Effector CD4-positive, alpha-beta T cell (primary cell): ENCODE measurements at places on chromosomes 1 and 21.

GRCh38 chr1:64046891-64047290, 156.5 kb upstream of the UBE2U start:
- no peak for DNase-seq

DNA sequence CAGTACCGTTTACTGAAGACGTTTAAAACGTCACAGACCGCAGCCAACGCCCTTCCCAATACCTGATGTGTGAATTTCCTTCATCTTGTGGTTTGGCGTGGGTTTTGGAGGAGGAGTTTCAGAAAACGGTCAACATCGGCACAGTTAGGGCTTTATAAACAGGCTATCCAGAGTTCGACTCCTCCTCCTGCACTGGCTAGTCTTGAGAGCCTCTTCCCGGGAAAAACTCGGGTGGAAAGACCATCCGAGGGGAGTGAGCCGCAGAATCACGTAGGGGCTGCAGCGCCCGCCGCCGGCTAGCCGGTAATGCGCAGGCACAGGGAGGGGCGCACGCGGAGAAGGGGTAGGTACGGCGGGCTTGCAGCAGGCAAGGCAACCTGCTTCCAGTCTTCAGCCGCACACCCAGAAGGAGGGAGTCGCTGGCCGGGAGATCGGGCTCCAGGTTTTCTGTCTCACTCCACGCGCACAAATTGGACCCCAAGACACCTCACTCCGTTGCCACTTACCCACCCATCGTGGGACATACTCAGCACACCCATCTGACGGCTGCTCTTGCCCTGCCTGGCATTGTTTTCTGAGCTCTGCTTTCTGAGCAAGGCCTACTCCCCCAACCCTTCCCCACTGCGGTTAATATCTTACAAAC, 25.4 kb downstream of the SLC19A2 start:
- DNase-seq = no peak

GRCh38 chr21:37630872-37631271, 264.3 kb downstream of the DYRK1A start:
- DNase-seq = no peak

DNA sequence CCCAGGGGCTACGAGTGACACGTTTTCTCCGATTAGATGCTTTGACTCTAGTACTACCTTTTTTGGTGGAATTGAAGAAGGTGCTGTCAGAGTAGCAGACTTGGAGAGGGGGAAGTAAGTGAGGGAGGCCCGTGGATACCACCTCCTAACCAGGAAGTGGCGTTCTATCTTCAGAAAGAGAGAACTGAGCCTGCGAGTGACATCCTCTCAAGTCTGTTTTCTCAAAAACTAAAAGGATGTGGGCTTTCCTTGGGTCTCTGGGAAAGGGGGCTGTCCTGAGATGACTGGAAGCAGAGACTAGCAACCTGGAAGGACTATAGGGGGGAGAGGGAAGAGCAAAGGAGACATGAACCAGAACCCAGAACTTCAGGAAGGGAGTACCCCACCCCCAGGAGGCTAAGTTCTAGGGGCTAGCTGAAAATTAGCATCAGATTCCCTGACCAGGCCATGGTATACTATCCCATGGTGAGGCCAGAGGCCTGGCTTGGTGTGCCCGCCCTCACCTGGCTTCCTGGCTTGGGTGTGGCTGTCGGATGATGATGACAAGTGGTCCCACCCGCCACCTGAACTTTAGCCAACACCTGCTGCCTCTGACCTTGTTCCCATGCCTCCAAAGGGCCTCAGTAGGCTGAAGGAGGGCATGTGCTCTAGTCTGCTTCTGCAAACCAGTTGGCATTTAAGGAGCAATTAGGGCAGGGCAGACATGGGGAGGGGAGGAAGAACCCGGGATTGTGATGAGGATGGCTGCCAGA, 49.1 kb downstream of the ATP2B4 start:
- DNase-seq = no peak

GRCh38 chr1:235011599-235012435, 116.8 kb downstream of the TOMM20 start:
- peak; percentile 89 for DNase-seq

- DNase-seq = no peak
Measured at GRCh38 chr1:230144010-230144614, 77.1 kb downstream of the GALNT2 start.

DNA sequence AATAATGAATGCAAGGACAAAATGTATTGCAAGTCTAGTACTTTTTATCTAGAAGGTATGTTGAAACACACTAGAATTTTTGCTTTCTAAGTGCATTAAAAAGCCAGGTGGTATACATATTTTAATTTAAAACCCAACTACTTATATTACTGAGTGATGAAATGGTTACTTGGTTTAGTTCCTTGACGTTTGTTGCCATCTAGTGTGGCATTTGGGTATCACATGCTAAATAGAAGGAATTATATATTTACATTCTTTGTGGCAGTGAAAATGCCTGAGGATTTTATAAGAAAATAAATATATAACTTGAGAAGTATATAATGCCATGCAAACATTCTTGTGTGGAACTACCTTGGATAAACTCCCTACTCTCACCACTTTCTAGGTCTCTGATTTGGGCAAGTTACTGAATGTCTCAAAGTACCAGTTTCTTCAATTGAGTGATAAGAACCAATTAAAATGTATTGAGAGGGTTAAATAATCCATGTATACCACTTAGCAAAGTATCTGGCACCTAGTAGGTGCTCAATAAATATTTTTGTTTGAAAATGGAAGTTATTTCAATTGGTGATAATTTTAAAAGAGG, 69.6 kb downstream of the SDCCAG8 start:
- peak; percentile 12 for DNase-seq

- no peak for DNase-seq
Measured at GRCh38 chr1:84090447-84091245, 53.4 kb upstream of the PRKACB start.

- DNase-seq = no peak
Measured at GRCh38 chr1:165612062-165612461, 19.0 kb upstream of the MGST3 start.

GRCh38 chr1:102853136-102853535, 255.2 kb downstream of the COL11A1 start:
- no peak for DNase-seq

- DNase-seq = no peak
Measured at GRCh38 chr1:211829343-211830054, 1.1 kb downstream of the LPGAT1 start.

- DNase-seq = no peak
Measured at GRCh38 chr1:60470246-60470645, 396.7 kb upstream of the C1orf87 start.

GRCh38 chr1:22163564-22163963, 20.7 kb upstream of the WNT4 start:
- no peak for DNase-seq

- no peak for DNase-seq
Measured at GRCh38 chr1:16969057-16969611, 11.3 kb downstream of the MFAP2 start.

DNA sequence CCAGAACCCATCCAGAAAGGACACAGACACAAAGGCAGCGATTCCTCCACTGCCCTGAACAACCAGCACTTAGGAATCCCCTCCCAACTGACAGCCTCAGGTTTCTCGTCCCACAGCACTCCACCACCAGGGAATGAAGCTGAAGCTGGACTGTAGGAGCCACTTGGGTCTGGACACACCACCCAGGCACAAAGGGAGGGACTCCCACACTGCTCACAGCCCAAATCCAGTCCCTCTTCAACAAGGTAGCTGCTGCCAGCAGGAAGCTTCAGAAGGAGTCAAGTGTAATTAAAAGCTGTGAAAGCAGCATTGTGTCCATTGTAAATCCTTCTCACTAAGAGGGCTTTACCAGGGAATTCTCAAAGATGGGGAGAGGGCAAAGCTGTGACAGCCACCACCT, 29.0 kb downstream of the LMX1A start:
- DNase-seq = no peak

DNA sequence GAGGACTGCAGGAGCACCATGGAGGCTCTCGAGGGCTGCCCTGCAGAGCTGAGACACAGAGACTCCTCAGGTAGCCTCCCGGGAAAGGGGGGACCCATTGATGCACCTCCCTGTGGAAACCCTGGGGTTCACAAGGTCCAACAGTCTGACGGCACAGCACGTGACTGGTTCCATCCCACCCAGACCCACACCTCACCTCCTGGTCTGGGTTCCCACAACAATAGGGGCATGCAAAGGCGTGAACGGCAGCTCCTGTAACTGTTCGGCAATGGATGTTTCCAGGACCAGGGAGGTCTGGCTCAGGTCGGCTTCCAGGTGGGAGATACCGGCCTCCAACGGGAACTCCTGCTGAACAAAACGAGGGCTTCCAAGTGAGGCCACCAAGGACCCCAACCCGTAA, 86.8 kb downstream of the NPHP4 start:
- no peak for DNase-seq

- DNase-seq = no peak
Measured at GRCh38 chr1:92804721-92805201, 19.9 kb upstream of the EVI5 start.

GRCh38 chr1:53350853-53351767, 23.2 kb upstream of the LRP8 start:
- no peak for DNase-seq

DNA sequence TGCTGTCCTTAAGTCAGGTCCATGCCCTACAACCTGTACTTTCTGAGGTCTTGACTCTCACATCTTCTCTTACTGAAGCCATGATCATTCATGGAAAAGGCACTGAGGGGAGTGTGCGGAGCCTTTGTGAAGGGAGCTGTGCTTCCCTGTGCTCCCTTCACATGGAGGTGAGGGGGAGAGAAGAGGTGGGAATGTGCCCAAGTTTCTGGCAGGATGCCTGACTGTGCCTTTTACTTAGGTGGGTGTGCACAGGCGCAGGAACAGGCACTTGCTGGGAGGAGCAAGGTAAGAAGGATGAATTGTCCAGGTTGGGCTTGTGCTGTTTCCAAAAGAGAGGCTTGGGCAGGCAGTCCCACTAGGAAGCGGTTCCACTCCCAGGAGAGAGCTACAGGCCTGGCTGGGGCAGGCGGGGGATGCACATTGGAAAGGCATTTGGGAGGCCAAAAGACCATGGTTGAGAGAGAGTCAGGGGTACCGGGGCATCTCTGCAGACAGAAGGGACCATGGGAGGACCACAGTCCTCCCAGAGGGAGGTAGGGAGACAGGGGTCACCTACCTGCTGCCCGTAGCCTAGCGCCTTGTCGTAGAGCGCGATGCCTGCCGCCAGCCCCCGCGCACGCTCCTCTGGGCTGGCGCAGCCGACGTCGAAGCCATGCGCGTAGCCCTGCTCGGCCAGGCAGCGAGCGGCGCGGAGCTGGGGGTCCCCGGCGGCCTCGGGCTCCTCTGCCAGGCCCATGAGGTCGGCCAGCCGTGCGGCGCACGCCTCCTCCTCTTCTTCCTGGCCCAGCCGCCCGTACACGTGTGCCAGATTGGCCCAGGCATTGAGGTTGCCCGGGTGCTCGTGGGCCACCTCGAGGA, 853 bp downstream of the TTC22 start:
- no peak for DNase-seq

- DNase-seq = no peak
Measured at GRCh38 chr1:61556631-61557030, 168.3 kb downstream of the TM2D1 start.

DNA sequence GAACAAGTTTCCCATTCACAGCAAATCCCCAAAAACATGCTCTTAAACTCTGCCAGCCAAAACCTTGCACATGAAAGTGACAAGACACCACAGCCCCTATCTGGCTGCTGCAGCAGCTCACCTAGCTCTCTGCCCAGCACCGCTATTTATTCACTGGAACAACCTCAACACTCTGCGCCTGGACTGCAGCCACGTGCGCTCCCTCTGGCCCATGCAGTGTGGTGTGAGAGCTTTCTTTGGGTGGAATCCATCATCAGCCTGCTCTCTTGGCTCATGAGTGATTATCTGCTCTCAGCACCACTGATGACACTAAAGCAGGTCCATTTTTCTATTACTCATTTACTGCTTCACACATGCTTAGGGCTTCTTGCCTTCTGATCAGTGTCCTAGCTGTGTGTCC, 11.4 kb downstream of the KCNJ6 start:
- DNase-seq = no peak

DNA sequence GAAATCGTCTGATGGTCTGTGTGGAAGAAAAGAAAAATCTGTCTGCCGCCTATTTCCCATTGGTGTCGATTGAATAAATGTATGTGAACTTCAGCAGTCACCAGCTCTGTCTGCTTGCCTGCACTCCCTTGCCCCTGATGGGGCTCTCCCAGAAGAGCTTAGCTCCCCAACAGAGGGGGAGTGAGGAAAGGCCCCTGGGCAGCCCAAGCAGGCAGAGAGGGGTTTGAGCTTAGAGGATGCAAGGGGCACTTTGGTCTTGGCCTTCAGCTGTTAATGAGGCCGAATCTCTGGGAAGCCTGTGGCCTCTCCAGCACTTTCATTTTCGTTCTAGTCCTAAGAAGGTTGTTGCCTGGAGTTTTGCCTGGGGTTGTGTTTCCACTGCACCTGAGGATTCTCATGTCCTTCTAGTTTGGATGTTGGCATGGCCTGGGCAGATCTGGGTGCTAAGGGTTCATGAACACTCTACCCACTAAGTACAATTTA, 2.8 kb downstream of the FOXD2 start:
- no peak for DNase-seq

DNA sequence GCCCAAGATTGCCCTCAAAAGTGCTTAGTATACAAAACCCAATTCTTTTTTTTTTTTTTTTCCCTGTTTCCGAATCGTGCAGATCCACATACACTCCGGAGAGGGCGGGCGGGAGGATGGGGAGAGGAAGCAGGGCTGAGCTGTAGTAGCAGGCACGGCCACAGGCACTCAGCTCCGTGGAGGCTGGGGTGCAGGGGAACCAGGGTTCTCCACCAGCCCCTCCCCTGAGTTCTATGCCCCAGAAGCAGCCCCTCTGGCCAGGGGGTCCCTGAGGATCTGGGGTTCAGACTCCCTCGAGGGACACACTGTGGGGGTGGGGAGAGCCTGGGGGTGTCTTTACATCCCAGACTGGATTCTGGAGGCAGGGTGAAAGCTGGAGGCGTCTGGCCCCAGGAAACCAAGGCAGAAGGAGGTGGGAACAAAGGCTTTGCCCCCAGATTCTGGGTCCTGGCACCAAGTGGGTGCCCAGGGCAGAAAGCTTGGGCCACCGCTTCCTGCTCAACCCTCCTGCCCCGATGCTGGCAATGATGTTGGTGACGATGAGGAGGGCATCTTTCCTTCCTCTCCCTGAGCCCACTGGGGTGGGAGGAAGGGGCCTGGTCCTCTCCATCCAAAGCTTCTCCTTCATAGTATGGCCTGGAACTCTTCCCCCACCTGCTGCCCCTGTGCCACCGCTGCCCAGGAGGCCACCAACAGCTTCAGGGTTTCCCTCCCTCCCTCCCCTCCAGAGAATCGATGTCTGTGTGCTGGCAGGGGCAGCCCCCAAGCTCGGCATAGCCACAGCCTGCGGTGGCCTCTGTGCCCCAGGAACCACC, 106.4 kb upstream of the TARDBP start:
- no peak for DNase-seq

DNA sequence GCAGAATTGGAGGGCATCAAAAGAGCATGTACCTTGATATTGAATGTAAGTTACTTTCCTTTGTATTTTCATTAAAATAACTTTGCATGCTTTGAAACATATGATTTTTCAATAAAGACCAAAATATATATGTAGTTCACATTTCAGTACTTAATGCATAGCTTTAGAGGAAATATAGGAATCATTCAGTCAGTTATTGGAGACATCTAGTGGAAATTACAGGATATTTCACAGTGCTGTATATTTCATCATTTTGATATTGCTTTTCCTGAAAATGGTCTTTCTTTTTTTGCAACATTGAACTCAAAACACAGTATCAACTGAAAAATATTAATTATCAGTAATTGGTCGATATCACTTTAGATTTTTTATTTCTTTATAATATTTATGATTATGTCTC, 375.8 kb downstream of the NCAM2 start:
- DNase-seq = no peak
